ENCODE measurements at places on chromosomes 4 and X.

DNA sequence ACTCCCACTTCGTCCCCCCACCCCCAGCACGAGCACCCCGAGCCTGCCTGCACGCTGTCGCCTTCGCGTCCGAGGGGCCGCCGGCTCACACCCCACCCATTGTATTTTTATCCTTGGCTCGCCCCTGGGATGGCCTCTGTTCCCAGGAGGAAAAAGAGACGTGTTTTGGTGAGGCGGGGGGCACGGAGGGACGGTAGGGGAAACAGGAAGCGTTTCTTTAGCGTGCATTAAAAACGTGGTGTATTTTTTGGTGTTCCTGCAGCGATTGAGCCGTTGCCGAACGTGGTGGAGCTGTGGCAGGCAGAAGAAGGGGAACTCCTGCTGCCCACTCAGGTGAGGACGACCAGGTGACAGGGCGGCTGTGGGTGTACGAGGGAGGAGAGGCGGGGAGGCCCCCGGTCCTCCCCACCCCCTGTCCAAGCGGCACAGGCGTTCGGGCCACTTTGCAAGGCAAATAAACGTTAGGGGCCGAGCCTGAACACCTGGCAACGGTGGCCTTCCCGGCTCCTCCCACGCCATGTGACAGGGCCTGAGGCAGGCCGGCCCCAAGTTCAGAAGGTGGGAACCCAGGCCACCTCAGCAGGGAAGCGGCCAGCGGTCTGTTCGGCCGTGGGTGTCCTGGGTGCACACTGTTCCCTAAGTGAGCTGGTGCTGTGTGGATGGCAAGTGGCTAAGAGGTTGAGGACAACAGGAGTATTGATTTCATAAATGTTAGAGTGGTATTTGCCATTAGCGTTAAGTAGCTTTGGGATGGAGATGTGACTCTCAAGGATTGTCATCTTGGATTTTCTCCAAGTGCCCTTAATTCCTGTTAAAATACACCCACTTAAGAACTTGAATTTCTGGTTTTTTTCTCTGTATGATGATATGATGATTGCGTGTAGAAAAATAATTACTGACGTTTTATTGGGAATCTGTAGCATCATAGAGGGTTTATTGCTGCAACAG lies 1.1 kb downstream of the TMEM131L start:
- peak; percentile 72 for DNase-seq

DNA sequence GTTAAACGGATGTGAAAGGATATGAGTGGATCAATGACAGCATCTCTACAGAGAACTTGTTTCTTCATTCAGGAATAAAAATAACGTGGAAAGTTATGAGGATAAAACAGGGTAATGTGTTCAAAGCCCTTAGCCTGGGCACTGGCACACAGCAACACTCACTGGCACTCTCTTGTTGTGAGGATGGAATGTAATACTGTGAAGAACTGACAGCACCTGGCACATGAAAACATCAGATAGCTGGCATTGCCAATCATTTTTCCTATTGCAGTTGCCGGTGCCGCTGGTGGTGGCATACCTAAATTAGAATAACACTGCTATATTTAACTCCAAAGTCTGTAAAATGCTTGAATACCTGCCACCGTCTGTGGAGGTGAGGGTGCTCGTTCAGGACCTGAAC lies 1061.2 kb downstream of the DMD start:
- DNase-seq = no peak

- DNase-seq = no peak
Measured at GRCh38 chr4:61741327-61742096, 541.4 kb downstream of the ADGRL3 start.

- DNase-seq = no peak
Measured at GRCh38 chr4:23686169-23686897, 203.5 kb downstream of the PPARGC1A start.

DNA sequence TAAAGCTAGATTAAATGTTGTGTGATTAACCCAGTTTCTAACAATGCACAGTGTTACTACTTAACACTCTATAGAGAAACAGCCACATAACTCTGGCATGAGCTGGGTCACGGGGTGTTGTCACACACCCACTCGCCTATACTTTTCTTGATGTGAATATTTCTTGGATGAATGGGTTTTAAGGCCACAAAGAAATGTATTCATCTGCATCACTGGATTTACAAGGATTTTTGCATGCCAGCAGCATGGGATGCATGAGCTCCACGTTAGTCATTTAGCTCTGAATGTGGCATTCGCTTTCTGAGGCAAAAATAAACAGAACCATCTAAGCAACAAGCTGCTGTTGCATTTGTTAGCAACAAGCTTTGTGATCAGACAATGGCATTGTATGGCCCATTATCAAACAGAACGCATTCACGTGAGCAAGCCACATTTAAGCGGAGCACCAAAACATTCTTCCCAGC lies 89.7 kb downstream of the LRP2BP start:
- no peak for DNase-seq

DNA sequence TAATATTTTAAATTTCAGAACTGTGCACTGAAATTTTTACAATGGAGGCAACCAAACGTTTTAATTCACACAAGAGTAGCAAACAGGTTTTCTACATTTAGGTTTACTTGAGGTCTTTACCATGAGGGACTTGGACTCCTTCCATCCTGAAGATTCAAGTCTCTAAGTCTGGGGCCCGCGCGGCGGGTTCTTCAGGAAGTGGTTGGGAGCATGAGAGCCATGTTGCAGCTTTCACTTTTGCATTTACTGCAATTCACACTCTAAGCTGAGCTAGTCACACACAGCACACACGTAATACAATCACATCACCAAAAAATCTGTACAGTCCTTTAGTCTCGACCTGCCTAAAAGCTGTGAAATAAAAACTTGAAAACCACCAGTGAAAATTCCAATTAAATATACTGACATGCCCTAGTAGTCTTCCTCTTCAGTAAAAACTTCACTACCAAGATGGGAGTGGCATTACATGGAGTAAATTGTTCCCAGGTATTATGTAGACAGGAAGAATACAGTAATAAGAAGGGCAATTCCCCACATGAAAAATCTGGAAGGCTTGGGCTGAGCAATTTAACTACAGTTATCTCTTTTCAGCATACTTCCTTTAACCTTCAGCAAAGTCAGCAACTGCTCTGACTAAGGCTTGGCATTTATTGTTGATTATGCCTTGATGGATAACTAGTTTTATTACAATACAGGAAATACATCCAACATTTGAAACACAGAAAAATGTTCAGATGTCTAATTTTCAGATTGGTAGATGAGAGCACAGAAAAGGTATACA lies 571.1 kb upstream of the DIPK2B start:
- DNase-seq = no peak

GRCh38 chrX:6667048-6667768 lies 132.3 kb upstream of the VCX3A start:
- DNase-seq = no peak

GRCh38 chrX:153764786-153765137 lies 713 bp downstream of the PLXNB3 start:
- no peak for DNase-seq

GRCh38 chrX:77114501-77114900 lies 332.7 kb upstream of the FGF16 start:
- no peak for DNase-seq

- DNase-seq = no peak
Measured at GRCh38 chr4:17010426-17011087, 112.1 kb upstream of the LDB2 start.

DNA sequence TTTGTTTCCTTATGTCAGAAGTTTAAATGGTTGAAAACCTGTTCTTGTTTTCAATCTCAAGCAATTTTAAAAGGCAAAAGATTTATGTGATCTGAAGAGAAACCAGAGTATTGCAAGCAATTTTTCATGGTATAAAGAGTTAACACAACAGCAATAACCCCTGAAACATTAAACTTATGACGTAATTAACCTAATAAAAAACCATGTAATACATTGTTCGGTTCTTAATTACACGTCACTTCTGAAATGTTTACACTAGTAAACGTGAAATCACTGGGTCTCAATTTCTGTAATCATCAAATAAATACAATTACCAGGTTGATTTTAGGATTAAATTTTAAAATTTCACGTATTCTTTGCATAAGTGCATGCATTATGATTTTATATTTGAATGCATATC lies 914.5 kb downstream of the NLGN4X start:
- DNase-seq = no peak

DNA sequence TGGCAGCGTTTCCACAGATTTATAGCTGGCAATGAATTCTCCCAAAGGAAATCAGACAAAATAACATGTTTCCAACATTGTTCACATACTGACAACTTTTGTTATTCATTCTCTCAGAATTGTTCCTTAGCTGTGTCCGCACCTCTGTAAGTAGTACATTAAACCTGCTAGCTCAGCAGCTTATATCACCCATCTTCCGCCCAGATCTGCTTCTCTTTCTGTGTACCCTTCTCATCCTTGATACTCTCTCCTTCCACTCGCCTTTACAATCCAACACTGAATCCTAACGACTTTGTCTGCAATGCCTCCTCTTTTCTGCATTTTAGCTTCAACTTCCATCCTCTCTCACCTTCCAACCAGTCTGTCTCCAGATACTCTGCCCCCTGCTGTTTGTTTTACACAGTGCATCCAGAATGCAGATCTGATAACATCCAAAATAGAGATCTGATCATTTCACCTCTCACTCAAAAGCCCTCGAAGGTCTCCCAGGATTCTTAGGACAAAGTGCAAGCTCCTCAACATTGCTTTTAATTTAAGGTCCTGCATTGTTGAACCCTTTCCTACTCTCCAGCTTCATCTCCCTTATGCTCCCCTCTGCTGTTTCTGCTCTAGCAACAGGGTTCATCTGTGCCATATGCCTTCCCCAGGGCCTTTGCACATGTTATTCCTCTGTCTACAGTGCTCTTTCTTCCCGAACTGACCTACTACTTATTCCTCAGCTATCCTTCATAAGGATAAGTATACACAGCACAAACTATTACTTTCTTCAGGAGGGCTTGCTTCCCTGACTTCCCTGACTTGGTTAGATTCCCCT lies 67.3 kb upstream of the VBP1 start:
- no peak for DNase-seq

- DNase-seq = no peak
Measured at GRCh38 chrX:149903889-149904748, 23.1 kb downstream of the MAGEA8 start.

DNA sequence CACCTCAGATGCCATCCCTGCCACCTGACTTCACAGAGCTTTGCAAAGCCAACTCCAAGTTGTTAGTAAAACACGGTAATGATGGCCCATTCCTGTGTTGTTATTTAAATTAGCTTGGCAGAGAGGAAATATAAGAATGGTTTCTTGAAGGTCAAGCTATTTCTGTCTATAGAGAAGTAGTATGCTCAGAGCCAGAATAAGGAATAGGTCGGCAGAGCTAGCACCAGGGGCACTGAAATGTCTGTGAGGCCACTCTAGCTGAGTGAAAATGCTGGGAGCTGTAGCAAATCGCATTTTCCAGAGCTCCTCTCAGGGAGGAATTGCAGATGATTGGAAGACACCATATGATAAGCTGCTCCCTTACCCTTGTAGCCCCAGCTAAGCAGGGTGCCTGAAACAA lies 615.4 kb upstream of the NR3C2 start:
- DNase-seq = no peak

GRCh38 chr4:63787326-63787725 lies 621.9 kb downstream of the TECRL start:
- no peak for DNase-seq

- DNase-seq = no peak
Measured at GRCh38 chr4:124754681-124755080, 42.1 kb upstream of the ANKRD50 start.

- no peak for DNase-seq
Measured at GRCh38 chrX:68432648-68433047, 647 bp downstream of the OPHN1 start.

DNA sequence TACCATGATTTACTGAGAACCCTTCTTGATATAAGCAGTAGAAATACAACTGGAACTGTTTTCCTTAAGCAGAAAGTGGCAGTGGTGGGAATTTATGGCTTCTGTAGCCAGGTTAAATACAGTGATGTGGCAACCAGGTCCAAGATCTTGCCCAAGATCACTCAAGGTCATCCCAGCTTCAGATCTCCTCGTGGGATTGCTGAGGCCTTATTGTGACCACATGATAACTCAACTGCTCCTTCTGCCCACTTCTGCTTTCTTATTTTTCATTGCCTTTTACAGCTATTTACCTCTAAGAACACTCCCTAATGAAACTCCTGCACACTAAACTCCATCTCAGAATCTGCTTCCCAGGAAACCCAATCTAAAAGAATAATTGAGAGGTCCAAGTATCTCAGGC lies 12.4 kb upstream of the CYBB start:
- no peak for DNase-seq

GRCh38 chrX:110394651-110395050 lies 36.0 kb downstream of the RTL9 start:
- DNase-seq = no peak

GRCh38 chrX:130301405-130301804 lies 32.7 kb upstream of the ZNF280C start:
- no peak for DNase-seq

DNA sequence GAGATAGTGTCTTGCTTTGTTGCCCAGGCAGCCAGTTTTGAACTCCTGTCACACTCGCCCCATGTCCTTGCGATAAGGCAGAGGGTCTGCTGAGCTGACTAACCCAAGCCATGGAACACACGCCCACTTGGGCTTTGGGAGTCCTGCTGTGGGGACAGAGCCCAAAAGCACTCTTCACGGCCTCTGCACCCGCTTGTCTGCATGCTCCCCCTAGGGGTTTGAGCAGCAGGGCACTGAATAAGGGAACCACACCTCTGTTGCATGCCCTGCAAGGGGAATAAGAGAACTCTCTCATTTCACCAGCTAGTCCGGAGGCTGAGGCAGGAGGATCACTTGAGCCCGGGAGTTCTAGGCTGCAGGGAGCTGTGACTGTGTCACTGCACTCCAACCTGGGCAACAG lies 166.0 kb downstream of the STAG2 start:
- DNase-seq = no peak

- DNase-seq = no peak
Measured at GRCh38 chrX:15399962-15400391, 15.8 kb upstream of the VEGFD start.

GRCh38 chrX:805103-805670 lies 174.6 kb downstream of the SHOX start:
- no peak for DNase-seq

GRCh38 chr4:55681430-55681829 lies 45.3 kb upstream of the NMU start:
- no peak for DNase-seq

- DNase-seq = no peak
Measured at GRCh38 chrX:22124098-22124497, 92.0 kb downstream of the PHEX start.

GRCh38 chr4:183797445-183798300 lies 107.4 kb upstream of the STOX2 start:
- peak; percentile 32 for DNase-seq

GRCh38 chr4:15882675-15883086 lies 55.9 kb downstream of the FGFBP1 start:
- DNase-seq = peak; percentile 32

GRCh38 chr4:115923152-115923551 lies 809.7 kb upstream of the NDST4 start:
- no peak for DNase-seq

GRCh38 chr4:78601013-78601412 lies 49.4 kb downstream of the ANXA3 start:
- no peak for DNase-seq

DNA sequence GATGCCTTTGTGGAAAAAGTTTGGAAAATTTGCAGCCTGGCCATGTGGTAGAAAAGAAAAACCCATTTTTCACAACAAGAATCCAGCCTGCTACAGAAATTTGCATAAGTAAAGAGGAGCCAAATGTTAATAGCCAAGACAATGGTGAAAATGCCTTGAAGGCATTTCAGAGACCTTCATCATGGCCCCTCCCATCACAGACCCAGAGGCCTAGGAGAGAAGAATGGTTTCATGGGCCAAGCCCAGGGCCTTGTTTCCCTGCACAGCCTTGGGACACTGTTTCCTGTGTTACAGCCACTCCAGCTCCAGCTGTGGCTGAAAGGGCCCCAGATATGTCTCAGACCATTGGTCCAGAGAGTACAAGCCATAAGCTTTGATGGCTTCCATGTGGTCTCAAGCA lies 101.4 kb upstream of the LINC00632 start:
- DNase-seq = no peak
